NCI-H2029 (cell line): ENCODE measurements at places on chromosomes 7 and 10.

DNA sequence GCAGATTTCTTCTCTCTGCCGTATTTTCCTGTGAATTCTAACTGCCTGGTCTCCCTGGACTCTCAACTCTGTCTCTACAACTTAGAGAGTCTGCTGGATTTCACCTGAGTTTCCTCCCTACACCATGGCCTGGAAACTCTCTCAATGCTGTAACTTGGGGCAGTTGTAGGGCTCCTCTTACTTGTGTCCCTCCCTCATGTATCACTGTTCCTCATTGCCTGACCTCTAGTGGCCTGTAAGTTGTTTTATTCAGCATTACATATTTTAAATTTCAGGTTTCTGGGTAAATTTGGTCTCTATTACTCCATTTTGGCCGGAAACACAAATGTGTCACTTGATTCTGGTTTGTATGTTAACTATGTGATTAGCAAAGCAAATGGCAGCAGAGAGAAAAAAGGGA, 70.9 kb downstream of the DYNC1I1 start:
- DNase-seq: no peak

- DNase-seq: no peak
Measured at GRCh38 chr7:120353171-120353570, 80.2 kb downstream of the KCND2 start.

GRCh38 chr7:157041004-157041403, 30.5 kb upstream of the MNX1 start:
- DNase-seq: no peak

DNA sequence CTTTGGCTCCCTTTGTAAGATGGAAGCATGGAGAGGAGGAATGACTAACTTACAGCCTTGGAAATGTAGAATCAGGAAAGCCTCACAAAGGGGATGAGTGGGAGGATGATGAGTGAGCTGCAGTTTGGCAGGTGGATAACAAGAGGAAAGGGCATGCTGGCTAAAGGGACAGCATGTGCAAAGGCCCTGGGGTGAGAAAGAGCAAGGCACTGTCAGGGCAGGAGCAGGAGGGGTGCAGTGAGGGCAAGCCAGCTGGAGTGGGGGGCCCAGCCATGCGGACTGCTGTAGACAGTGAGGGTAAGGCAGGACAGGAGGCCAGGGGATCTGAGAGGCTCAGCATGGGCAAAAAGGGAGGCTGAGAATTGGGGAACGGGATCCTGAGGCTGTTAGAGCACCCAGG, 20.5 kb downstream of the TLL2 start:
- DNase-seq: no peak

DNA sequence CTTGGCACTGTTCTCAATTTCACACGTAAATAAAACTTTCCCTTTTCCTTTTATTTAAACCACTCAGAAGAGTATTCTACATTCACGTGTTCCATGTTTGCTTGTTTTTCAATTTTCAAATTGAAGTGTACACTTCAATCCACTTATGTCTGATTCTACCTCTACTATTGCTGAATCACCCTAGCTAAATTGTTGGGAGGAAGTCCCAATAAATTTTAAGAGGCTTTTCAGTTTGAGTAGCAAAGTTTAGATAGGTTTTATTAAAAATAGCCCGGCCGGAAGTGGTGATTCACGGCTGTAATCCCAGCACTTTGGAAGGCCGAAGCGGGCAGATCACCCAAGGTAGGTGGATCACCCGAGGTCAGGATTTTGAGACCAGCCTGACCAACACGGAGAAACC, 1414.7 kb upstream of the CELF2 start:
- DNase-seq: no peak

DNA sequence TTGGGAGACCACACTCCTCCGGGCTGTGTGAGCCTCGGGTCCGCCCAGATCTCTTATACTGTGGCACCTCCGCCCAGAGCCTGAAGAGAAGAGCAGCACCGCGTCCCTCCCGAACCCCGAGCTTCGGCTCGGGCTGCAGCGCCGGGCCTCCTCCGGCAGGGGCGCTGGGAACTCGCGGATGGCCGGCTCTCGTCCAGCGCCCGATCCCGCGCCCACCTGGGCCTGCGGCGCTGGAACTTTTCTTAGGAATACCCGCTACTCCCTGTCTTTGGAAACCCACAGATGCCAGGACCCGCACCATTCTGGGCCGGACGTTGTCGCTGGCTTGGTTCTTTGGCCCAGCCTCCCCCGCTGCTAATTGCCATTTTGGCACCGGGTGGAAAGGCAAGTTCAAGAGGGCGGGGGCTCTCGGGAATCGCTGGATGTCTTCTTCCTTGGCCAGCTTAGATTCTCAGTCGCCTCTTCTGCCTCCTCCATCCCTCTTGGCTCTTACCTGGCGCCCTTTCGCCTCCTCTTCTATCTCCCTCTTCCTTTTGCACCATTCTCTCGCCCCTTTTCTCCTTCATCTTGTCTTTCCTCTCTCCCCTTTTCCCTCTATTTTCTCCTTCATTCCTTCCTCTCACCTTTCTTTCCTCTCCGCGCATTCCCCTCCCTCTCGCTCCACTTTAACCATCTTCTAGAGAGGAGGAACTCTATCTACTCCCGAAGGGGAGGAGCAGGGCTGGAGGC, 2.1 kb upstream of the SORCS3 start:
- DNase-seq: no peak

- no peak for DNase-seq
Measured at GRCh38 chr7:92133133-92133736, 1.0 kb downstream of the CYP51A1 start.

DNA sequence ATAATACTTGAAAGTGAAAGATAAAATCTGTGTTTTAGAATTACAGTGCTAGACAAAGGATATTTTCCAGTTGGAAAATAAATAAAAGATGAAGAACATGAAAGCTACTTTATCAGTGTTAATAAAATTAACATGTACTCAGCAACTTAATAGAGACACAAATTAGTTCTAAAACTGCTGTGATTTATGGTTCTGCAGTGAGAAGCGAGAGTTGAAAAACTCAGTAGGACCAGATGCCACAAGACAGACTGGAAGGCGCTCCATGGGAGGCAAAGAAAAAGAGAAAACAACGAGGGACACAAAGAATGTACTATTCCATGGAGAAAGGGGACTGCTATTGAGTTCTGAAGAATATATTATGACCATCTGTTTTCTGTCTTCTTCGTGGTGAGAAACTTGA, 590.4 kb downstream of the PHTF2 start:
- no peak for DNase-seq
